GM12892 (cell line): ENCODE measurements at places on chromosomes 3 and 15.

DNA sequence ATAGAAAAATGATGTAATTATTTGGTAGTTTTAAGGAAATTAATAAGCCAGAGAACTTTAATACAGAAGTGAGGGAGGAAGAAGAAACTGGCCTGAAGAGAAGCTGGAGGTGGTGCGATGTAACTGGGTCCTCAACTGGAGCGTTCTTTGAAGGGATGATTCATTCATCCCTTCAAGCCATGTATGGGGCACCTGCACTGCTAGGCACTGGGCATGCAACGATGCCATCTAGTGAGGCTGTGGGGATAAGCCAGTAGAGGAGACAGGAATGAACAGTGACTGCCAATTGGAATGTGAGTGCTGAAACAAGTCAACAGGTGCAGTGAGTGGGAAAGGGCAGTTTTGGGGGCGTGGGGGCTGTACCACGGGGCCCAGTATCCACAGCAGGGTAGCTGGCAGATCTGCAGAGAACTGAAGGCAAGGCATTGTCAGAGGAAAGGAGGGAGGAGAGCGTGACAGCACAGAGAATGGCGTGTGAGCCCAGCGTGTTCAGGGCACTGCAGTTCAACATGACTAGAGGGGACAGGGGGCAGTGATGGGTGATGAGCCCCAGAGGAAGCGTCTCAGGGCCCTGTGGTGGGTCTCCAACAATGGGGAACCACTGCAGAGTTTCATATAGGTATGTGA is 3.8 kb upstream of the KIF23 start:
- DNase-seq, result no peak

DNA sequence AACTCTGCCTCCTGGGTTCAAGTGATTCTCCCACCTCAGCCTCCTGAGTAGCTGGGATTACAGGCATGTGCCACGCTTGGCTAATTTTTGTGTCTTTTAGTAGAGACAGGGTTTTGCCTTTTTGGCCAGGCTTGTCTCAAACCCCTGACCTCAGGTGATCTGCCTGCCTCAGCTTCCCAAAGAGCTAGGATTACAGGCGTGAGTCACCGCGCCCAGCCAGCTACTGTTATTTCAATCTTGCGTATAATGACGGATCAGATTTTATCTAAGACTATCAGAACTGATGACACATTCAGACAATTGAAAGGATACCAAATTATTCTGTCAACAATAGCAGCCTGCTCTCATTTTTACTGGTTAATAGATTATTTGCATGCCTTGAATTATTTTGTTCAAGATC is 612.2 kb downstream of the ZIC1 start:
- no peak for DNase-seq

DNA sequence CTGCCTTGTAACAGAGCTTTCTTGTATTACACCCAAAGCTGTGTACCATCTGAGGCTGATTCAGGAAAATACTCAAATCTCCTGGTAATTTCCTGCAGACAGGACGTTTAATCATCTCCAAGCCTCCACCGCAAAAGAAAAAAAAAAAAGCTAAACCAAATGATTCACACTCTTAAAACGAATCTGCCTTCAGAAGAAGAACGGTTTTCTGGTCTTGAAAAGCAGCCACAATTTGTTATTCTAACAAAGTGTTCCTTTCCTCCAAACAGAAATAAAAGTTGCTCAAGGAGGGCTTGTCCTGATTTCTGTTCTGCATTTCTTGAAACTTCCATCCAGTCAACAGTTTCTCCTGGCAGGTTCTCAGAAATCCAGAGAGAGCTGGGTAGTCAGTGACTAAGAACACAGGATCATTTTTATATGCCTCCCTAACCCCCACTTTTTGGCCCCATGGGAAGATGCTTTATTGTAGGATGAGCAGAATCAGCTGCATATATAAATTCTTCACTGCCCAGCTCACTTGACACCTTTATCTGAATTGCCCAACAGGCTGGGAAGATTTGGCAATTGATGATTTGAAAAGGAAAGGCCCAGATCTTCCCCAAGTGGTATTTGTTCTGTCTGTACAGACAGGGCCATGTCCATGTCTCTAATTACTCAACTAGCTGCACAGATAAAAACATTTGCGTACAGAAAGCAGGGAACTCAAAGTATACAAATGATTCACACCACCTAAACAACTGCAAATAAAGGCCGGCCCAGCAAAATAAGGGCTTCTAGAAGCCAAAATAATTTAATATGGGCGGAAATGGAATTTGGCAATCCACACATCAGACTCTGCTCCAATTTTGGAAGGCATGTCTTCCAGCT is 41.0 kb upstream of the PRICKLE2 start:
- DNase-seq, result no peak

- no peak for DNase-seq
Measured at GRCh38 chr3:178440043-178440442, 96.2 kb upstream of the KCNMB2 start.

DNA sequence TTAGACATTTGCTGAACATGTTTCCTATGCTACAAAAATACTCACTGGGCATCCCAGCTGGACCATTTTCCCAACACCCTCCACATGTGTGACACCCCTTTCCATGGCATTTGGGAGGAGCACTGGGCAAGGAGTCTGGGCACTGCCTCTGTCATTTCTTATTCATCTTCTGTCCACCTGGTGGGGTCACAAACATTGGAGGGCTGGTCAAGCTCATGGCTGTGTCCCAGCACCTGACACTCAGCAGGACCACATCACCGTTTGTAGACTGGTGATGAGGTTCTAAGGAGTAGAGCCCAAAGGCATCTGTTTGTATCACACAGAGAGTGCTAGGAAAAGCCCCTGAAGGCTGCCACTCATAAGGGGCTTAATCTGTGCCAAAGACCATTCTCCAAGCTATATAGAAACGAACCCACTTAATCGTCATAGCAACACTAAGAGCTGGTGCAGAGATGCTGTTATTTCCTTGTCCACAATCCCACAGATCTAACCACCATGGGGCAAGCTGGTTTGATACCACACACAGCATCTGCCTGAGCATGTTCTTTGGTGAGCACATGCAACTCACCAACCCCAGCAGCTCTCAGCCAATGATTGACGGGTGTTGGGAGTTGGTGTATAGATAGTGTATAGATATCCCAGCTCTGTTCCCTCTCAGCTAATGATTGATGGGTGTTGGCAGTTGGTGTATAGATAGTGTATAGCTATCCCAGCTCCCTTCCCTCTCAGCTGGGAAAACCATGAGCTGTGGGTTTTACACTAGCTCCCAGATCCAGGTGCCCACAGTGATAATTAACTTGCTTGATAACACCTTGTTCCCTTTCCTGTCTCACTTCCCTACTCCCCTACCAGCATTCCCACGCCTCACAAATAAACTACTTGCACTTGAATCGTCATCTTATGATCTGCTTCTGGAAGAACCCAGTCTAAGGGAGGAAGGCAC is 42.7 kb upstream of the ATP2B2 start:
- no peak for DNase-seq

DNA sequence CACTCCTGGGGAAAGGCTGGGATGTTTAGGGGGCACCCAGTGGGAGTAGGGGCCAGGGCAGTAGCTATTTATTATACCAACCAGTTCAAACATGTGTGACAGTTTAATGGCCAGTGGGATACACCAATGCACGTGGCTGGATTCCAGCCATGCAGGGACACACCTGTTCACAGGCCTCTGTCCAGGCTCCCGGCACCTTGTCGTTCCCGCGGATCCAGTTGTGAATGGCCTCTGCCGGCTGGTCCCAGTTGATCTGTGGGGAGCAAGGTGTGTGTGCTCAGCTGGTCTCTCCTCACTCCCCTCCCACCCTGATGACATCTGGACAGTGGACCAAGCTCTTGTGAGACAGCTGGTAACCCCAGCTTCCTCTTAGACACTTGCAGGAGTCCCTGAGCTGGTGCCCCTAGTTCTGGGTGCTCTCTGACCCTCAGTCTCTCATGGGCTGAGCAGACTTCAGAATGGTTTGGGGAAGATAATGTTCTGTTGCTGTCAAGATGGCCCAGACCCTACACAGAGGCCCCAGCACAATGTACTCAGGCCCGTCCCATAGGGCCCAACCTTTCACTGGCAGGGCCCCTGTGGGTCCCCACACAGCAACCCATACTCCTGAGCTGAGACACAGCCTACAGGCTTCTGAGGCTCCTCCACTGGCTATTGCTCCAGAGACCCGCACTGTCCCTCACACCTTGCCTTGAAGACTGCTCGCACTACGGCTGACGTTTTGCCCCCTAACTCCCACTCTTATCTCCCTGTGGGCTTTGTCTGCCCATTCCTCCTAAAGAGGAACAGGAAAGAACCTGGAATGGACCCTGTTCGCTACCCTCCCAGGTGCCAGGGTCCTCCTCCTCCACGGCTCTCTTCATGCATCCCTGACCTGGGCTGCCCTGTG is 25.8 kb downstream of the ALDH1L1 start:
- no peak for DNase-seq

- no peak for DNase-seq
Measured at GRCh38 chr3:84820906-84821305, 137.9 kb upstream of the CADM2 start.

DNA sequence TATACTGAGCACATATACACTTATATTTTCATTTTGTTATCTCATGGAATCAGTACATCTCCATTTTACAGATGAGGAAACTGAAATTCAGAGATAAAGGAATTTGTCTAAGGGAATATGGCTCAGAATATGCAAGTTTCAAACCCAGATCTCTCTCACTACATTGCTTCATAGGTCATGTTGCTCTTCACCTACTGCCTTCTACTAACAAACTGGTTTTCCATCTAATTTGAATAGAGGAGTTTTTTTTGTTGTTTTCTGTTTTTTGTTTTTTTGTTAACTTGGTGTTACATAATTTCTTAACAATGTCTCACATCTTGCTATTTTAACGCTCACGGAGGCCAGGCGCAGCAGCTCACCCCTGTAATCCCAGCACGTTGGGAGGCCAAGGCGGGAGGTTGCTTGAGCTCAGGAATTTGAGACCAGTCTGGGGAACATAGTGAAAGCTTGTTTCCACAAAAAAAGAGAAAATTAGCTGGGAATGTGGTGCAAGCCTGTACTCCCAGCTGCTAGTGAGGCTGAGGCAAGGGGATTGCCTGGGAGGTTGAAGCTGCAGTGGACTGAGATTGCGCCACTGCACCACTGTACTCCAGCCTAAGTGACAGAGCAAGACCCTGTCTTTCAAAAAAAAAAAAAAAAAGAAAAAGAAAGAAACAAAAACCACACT is 37.0 kb downstream of the FMN1 start:
- DNase-seq, result no peak

GRCh38 chr3:106247902-106248684 is 379.3 kb upstream of the CBLB start:
- DNase-seq, result no peak

GRCh38 chr3:102089904-102090720 is 240.8 kb downstream of the NFKBIZ start:
- DNase-seq, result no peak

DNA sequence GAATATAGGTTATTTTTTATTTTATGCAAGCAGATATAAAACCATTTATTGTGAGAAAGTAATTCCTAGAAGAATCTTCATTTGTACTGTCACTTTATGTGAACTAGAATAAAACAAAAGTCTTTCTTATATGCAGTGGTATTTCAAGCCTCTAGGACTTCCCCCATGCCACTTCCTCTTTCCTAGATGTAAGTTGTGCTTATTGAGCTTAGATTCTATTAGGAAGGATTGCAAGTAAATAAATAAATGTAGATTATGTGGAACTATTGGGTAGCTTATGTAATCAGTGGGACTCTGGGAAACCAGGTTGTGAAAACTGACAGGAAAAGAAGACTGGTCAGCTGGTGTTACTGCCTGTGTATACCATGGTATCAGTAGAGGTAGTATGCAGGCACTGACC is 169.7 kb downstream of the RSRC1 start:
- no peak for DNase-seq

DNA sequence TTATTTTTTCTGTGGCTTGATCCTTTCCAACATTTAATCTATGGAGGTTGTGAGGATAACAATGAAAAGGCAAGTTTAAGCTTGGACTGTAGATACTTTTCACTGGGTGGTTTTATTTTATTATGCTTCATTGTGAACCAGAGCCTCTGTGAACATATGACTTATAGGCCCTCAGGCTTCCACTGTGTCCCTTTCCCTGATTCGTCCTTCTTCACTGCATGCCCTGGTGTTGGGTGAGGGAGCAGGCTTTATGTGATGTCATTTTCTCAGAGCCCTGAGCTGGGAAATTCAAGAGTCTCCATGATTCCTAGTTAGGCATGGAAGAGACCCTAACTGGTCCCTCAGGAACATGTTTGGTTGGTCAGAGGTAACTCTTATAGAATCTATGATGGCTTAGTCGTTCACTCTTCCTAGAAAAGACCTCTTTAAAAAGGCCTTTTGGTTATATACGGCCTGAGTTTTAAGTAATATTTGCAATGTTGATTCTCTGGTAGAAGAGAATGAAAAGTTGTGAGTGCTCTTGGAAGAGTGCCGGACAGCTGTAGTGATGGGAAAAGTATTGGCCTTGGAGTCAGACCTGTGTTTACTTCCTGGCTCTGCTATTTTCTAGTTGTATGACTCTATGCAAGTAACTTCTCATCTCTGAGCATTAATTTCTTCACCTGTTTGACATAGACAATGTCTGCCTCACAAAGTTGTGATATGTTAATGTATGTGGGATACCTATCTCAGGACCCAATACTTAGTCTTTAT is 168.4 kb downstream of the LPP start:
- no peak for DNase-seq

DNA sequence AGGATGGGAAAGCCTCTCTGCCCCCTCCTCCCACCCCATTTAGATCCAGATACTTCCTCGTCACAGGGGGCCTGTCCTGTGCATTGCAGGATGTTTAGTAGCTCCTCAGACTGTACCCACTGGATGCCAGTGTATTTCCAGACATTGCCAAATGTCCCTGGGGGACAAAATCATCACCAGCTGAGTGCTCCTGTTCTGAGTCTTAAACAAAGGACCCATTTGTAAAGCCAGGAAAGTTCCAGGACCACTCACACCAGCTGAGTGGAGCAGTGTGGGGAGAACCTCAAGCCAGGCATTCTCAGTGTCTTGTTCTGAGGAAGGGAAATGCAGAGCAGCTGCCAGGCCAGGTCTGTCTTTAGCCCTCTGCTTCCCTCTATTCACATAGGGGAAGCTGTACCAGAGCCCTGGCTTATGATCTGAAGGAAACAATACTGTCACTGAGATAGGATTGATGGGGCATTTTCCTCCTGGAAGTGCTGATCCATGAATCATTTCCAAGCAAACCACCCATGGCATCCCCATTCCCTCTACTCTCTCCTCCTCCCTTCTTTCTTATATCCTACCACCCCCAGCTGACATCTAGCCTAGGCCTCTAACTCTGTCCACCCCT is 67.4 kb upstream of the MEX3B start:
- no peak for DNase-seq

- no peak for DNase-seq
Measured at GRCh38 chr3:112699436-112699978, 58.6 kb upstream of the CCDC80 start.

DNA sequence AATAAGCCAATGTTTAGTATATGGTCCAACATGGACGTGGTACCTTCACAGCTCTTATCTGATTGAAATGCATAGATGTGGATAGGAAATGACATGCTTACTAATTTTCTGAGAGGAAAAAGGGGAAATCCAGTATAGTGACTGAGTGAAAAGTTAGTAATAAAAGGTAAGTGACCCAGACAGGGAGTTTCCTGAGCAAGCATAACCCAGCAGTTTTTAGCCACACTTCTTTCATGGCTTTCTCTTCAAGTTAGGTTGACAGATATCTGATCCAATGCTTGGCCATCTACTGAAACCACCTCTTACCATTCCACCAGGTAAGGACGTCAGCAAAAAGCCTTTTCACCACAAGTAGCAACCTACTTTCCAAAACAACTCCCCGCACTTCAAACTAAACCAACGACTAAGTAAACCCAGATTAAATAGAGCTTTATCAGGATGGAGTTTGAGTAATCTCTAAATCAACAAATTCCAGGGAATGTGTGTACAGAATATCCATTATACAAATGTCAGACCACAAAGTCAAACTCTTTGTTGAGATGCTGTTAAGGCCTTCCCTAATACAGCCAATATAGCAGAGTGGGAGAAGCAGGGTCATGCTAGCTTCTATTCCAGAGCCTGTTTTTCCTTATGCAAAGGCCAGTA is 329.7 kb downstream of the RORA start:
- peak; percentile 12 for DNase-seq
